Left renal cortex interstitium (tissue), 4 donors: ENCODE measurements at places on chromosomes 13 and 19.

- DNase-seq, result no peak
These were observed 1.1 kb upstream of the ATP11A start for GRCh38 chr13:112688560-112689302.

DNA sequence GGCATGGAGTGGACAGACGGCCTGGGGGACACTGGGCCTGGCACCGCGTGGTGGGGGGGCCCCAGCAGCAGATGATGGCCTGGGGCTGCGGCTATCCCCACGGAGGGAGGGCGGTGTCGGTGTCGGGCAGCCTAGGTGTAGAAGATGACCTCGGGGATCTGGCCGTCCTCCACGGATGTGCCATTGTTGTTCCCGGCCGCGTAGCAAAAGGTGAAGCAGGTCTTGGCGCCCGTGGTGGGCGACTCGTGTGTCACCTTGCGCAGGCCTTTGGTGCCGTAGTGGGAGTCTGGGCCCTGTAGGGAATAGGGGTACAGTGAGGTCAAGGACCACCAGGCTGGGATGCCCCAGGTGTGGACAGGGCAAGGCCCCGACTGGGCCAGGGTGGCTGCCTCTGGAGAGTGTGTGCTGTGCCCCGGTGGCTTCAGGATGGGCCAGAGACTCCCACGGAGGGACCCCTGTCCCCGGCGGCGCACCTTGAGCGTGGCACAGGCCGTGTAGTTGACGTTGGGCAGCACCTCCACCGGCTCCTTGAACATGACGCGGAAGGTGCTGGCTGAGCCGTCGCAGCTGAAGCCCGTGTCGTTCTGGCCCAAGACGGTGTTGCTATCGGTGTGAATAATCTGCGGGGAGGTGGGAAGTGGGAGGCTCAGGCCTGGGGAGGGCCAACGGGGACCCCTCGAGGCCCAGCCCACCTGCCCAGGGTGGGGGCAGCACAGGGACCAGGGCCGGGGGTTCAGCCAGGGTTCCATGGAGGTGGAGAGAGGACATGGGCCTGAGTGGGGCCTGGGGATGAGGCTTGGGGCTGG, 29.0 kb downstream of the BTBD2 start:
- no peak for DNase-seq

GRCh38 chr13:52999093-52999696, 29.4 kb upstream of the OLFM4 start:
- no peak for DNase-seq

DNA sequence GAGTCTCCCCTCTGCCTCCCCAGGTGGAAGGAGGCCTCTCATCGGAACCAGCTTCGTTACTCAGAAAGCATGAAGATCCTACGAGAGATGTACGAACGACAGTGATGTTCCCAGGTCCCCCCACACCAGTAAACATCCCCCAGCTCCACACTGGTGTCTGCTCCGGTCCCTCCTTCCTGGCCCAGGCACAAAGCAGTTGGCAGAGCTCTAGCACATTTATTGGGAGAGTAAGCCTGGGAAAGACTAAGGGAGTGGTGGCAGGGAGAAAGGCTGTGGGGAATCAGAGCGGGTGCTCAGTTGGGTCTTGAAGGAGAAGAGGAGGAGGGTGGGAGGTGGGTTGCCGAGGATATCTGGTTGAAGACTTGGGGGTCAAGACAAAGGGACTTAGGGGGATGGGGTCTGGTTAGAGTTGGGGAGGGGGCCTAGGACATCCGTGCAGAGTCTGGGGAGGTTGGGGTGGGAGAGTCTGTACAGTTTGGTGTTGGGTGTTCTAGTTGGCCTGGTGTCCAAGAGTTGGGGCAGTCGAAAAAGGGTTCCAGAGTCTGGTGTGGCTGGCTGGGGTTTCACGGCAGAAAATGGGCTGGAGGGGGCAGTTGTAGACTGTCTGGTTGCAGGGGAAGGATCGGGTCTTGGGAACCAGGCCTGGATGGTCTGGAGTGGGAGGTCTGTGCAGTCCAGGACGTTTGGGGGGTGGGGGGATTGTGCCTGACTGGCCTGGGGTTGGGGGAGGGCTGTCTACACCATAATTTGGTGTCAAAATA, 2.3 kb downstream of the HSPB6 start:
- DNase-seq, result no peak

GRCh38 chr13:73413656-73414055, 354.9 kb downstream of the KLF5 start:
- DNase-seq, result no peak

DNA sequence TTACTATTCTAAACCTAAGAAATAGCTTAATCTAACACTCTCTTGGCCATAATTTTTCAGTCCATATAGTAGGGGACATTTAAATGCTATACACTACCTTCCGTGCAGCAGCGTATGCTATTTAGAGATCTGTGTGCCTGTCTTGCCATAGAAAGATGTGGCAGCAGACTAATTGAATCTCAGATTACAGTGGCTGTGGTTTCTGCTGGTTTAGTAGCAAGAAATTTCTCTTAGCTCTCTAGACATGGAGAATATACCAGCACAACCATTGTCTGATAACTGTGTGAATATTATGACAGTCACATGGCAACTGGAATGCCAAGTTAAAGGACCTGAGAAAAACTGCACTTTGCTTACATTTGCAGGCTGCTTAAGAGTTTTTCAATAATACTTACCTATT, 672.4 kb upstream of the MIR17HG start:
- no peak for DNase-seq

DNA sequence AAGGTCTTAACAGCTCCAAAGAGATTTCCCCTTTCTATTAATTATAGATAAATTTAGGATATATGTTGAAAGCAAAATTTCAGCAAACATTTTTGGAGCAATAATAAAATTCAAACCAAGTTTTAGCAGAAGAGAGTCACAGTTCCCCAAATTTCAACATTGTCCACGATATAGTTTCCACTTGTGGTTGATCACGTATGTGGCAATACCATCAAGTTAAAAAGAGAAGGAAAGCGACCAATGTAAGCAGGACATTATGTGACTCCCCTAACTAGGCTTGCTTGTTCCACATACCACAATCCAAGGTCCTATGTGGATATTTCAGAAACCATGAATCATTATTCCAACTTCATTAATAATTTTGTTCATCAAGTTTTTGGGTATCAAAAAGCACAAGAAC, 52.8 kb downstream of the ELF1 start:
- no peak for DNase-seq

DNA sequence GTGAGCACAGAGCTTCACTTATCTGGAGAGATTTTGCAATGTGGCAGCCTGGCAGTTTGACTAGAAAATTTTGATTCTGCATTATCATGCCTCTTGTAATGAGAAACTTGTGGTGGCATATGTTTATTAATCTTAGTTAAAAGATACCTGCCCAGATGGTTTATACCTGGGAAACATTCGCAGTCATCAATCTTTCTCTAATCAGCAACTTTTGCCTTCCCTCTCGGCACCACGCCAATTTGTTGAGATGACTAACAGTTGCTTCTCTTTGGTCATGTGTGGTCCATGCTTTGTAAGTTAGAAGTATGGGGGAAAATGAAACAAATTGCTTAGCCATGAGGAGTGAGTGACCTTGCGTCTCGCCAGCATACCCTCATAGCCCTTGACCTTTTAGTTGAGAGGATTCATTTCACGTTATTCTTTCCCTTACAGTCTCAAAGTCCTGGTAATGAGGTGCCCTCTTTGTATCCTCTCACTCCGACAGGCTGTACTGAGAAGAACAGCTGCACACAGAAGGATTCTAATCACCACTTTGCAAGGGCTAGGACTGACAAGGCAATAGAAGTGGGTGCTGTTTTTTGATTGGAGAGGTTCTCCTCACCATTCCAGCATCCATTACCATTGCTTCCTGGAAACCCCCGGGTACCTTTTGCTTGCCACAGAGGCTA, 201.4 kb downstream of the OXGR1 start:
- DNase-seq, result no peak

DNA sequence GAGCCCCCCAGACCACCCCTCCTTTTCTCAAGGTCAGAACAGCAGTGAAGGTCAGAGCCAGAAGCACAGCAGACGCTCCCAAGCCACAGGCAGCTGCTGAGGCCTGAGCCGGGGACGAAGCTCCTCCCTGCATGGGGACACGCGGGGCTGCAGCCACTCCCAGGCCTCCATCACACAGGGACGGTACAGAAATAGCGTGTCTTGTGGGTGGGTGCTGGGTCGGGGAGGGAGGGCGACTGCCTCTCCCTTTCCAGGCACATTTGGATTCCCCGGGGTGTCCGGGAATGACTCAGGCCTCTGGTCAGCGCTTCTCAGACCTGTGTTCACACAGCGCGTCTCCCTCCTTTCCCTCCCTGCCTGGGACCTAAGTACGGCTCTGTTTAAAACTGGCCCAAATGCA, 33.2 kb downstream of the RASA3 start:
- DNase-seq, result no peak

DNA sequence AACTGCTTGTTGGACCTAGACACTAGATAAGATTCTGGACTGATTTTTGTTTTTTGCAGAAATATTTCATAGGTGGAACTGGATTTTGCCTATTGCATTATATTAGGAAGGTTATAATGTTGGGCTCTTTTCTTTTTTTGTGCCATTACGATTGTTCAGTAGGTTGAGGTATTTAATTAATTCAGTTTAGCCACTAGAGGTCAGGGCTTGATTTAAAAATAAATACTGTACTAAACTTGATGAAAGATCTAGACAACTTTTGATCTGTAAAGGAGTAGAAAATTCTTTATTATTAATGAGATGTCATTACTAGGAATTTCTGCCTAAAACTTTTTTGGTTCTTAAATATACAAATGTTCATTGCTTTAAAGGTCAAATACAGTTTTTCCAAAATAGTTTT, 15.2 kb upstream of the SUPT20H start:
- no peak for DNase-seq

- no peak for DNase-seq
These were observed 872 bp downstream of the HOMER3 start for GRCh38 chr19:18939922-18940768.

DNA sequence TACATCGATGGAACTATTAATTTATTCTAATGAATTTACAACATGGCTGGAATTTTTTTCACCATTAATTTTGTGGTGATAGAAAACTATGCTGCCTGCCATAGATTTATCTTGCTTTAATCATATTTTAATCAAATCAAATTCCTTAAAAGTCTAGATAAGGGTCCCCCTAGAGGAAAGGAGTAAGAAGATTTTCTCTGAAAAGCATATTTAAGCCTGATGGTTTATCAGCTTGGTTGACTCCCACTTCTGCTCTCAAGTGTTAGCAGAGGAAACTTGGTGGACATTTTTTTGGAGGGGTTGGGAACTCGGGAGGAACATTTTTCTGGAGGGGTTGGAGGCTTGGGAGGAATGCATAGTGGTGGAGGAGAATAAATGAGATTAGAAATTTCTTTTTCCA, 253.3 kb downstream of the KCNRG start:
- DNase-seq, result no peak

- DNase-seq, result no peak
These were observed 13.4 kb downstream of the TM6SF2 start for GRCh38 chr19:19259741-19260140.
